ENCODE measurements at places on chromosomes 12 and 14.

GRCh38 chr12:130849561-130850417, 10.7 kb upstream of the STX2 start:
- no peak for DNase-seq

DNA sequence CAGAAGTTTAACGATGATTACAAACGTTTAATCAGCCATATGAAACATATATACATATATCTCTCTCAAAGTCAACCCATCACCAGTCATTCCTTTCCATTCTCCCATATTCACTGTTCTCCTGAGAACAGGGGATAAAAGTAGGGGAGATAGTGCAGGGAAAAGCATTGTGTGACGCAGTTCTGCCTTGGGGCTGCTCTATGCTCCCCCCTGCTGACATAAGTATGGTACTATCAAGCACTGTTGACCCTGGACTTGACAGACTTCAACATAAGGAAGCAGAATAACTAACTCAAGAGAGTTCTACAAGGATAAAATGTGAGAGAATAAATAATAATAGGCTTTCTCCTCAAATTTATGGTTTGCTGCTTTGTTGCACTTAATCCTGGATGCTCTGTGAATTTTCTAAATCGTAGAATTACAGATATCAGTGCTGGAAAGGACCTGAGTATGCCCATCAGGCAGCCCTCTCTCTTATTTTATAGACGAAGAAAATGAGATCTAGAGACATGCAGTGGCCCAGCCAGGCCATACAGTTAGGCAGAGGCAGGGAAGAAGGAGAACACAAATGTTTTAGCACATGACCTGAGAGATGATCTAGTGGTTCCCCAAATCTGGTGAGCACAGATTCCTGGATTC, 87.2 kb downstream of the SCN8A start:
- no peak for DNase-seq

GRCh38 chr14:89139404-89140247, 277.4 kb downstream of the FOXN3 start:
- DNase-seq: no peak

DNA sequence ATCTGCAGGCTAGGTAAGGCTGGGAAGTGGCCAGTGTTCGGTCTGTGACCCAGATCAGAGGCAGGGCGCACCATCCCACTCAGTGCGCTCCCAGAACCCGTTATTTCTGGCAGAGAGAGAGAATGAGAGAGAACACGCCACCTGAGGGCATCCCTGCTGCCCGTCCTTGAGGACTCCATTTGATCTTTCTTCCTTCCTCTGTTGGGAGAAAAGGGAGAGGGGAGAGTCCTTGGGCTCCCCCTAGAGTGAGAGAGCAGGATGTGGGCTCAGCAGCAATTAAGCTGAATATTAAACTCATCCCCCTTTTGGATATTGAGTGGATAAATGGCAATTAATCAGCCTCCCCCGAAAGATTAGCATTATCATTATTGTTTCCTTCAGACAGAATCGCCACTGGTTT, 70.6 kb downstream of the IFT43 start:
- no peak for DNase-seq

DNA sequence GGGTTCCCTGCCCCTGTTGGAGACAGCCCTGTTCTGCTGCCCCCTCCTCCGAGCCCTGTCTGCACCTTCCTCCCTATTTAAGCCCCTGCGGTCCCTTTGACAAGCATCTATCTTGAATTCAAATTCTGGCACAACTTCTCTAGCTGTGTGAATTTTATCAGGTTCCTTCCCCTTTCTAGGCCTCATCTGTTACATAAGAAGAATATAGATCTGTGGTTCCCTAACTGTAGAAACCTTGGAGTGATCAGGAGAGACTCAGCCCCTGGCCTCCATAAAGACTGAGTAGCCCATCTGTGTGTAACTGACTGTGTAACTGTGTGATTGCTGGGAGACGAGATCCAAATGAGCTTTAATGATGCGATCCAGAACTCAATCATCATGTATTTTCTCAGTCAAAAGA, 13.0 kb upstream of the RACGAP1 start:
- peak; percentile 26 for DNase-seq
